ENCODE measurements at places on chromosomes 2 and 18.

DNA sequence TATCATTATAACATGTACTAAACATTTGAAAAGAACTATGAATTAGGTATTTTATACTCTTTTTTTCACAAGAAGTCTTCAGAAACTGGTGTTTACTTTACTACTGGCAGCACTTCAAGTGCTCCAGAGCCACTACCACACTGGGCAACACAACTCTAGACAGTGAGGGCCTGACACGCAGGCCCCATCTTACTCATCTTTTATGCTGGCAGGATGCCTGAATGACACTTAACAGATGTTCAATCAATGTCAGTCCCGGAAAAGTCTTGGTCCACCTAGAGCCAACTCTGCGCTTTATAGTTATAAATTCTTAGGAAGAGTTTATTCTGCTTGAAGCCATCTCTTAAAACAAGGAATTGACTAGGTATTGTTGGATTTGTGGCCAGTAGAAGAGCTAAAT, 8.7 kb upstream of the WIPF1 start:
- DNase-seq, result no peak

DNA sequence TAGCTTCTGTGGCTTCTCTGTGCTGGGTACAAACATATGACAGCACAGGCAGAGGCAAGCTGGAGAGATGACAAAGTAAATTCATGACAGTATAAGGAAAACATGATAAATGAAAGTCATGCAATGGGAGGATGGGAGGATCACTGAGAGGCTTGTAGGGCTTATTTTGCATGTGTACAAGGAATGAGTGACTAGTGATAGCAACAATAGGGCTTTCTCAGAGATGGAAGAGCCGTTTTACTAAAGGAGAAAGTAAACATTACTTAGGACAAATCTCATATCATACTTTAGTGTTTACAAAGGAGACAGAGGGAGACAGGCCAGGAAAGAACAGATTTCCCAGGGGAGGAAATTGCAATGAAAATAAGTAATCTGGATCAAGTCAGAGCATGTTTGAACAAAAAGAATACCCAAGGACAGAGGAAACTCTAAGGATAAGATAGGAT, 82.5 kb upstream of the RBMS1 start:
- no peak for DNase-seq

DNA sequence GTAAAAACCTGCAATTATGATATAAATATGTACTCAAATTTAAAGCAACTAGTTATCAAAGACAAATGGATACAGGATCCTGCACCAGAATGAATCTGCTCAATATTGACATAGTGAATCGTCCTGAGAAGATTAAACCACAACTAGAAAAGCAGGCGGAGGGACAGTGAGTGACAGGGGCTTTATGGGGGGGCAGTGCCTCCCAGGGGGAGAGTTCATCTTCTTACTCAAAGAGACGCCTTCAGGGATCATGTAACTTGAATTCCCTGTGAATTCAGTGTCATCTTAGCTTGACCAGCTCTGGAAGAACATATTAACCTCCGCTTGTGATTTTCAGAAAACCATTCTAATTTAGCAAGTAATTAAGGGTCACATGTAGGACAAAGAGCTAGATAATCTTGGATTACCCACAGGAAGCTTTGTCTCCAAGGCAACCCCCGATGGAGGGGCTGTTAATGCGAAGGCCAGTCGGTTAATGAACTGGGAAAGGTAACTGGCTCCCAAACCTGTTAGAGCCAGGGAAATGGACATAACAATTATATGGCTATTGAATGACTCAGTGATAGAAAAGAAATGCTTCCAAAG, 17.4 kb upstream of the LMAN1 start:
- no peak for DNase-seq

GRCh38 chr2:25341011-25341727, 556 bp downstream of the DNMT3A start:
- DNase-seq, result peak; percentile 21
